ENCODE measurements at places on chromosomes 12 and 14.

DNA sequence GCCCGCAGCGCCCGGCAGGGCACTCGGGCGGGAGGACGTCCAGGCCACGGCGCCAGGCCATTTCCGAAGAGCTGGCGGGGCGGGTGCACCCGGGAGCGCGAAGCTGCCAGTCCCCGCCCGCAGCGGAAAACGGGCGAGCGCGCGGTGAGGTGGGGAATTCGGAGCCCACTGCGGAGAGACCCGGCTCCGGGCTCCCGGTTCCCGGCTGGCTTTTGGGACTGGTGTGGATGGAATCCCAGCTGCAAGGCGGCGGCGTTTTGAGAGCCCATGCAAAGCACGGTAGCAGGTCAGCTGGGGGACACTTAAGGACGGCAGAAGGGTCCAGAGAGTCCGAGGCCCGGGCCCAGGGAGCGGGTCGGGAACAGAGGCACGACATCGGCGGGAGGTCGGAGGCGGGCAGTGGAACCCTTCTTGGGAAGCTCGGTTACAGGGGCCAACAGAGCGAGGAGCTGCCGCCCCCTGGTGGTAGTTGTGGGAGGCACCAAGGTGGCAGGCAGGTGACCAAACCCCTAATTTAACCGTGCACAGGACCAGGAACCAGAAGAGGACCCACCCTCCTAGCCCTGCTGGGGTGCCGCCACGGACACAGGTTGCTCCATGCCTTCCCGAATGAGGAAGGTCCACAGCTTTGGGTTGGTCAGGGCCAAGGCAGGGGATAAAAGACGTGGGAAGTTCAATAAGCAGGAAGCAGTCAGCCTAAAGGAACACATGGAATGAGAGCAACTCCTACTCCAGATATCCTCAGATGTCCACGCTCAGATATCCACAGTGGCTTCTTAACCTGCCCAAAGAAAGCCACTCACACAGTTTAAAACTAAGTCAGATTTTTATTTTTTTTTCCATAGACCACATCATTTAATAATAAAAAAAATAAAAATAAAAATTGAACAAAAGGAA, 685 bp upstream of the CDH24 start:
- DNase-seq = peak; percentile 78

- DNase-seq = no peak
These were observed 156.9 kb downstream of the CAND1 start for GRCh38 chr12:67426067-67426466.

- no peak for DNase-seq
These were observed 23.9 kb downstream of the NID2 start for GRCh38 chr14:52044791-52045522.

- peak; percentile 16 for DNase-seq
These were observed 27.5 kb downstream of the TCHP start for GRCh38 chr12:109927622-109928021.

All from effector memory CD4-positive, alpha-beta T cell (primary cell).